Right atrium auricular region (tissue), 2 donors: ENCODE measurements at places on chromosomes 4 and X. TPM values are rescaled to one million over a fixed set of nuclear protein-coding genes. Genes with fewer than 3 reads are reported as not detected.

DNA sequence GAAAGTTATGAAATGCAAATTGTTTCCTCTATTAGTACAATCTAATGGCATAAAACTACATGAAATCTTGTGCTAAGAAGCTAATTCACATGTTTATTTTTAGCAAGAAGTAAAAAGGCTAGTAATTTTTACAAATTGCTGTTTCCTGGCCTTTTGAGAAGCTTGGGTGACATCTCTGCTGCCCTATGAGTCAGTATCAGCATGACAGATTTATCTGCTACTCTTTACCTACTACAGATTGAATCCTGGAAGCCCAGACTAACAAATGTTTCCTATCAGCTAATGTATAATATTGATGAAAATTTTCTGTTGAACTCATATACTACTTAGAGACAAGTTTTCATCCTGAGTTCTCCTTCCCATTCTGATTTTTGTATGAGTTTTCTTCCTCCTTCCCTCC lies 232.4 kb downstream of the DCTD start:
- H3K36me3 ChIP-seq: no peaks in the 10 kb centered on the region
- DNase-seq: no peak
- no peak overlapping the region for H3K27ac ChIP-seq
- H3K4me3 ChIP-seq: no peak overlapping the region

- H3K27ac ChIP-seq: no peak overlapping the region
- no peaks in the 10 kb centered on the region for H3K36me3 ChIP-seq
- H3K4me1 ChIP-seq: no peaks in the 10 kb centered on the region
Observed at GRCh38 chrX:110359273-110359672, 625 bp downstream of the RTL9 start.

DNA sequence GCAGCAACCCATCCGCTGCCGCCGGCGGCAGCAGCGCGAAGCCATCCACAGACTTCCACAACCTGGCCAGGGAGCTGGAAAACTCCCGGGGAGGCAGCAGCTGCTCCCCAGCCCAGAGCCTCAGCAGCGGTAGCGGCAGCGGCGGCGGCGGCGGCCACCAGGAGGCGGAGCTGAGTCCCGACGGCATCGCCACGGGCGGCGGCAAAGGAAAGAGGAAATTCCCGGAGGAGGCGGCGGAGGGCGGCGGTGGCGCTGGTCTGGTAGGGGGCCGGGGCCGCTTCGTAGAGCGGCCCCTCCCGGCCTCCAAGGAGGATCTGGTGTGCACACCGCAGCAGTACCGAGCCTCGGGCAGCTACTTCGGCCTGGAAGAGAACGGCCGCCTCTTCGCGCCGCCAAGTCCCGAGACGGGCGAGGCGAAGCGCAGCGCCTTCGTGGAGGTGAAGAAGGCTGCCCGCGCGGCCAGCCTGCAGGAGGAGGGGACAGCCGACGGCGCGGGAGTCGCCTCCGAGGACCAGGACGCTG lies 4.9 kb downstream of the PRDM8 start:
- peaks cover 8% of the 10 kb centered on the region for H3K27me3 ChIP-seq
- H3K4me3 ChIP-seq: peak overlapping the region; percentile 58

GRCh38 chr4:127856813-127857447 lies 23.8 kb upstream of the PLK4 start:
- H3K4me3 ChIP-seq: no peak overlapping the region
- no peaks in the 10 kb centered on the region for H3K36me3 ChIP-seq
- no peaks in the 10 kb centered on the region for H3K27me3 ChIP-seq
- no peak overlapping the region for H3K27ac ChIP-seq
- DNase-seq: no peak

DNA sequence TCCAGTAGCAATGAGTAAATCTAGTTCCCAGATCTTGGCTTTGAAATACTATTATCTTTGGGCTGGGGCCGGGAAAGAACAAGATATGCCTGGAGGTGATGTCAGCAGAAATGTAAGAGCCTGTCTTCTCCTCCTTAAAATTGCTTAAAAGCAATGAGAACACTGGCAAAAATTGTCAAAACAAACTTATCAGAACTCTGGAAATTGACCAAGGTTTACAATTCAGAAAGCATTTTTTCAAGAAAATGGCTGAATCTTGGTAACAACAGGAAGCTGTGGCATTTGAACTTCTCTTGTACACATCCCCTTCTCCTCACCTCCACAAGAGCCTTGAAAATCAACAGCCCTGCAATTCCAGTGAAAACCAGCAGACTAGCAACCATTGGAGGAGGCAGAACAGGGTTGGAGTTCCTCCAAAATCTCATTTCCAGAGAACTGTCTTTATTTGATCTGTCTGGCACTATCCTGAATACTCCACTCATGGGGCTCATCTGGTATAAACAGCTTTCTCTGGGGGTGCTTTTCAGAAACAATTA lies 13.5 kb downstream of the TIMP1 start:
- no peak overlapping the region for H3K4me3 ChIP-seq
- no peak for DNase-seq
- peak overlapping the region; percentile 33 for H3K27ac ChIP-seq
- H3K36me3 ChIP-seq: no peaks in the 10 kb centered on the region
- H3K4me1 ChIP-seq: no peaks in the 10 kb centered on the region

DNA sequence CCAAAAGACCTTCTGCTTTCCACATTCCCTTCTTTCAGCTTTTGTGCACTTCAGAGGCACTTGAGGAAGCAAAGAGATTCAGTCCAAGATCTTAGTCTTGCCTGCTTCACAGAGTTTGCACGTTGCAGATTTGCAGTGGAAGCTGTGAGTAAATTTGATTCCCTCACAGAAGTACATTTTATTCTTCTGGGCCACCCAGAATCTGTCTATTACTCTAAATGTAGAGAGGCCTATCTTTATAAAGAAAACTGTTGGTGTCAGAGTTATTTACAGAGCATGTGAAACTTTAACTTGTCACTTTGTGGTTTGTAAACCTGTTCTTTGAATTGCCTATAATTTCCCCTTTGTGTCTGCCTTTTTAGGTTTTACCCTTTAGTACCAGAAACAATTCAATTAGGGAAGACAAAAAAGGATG lies 15.5 kb downstream of the SPRY1 start:
- H3K4me3 ChIP-seq: no peak overlapping the region
- peaks cover 1% of the 10 kb centered on the region for H3K4me1 ChIP-seq
- H3K36me3 ChIP-seq: peaks cover 8% of the 10 kb centered on the region

DNA sequence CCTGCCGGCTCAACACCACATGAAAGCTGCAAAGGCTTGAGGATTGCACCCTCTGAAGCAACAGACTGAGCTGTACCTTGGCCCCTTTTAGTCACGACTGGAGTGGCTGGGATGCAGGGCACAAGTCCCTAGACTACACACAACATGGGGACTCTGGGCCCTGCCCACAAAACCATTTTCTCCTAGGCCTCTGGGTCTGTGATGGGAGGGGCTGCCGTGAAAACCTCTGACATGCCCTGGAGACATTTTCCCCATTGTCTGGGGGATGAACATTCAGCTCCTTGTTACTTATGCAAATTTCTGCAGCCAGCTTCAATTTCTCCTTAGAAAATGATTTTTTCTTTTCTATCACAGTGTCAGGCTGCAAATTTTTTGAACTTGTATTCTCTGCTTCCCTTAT lies 123.5 kb upstream of the SMARCAD1 start:
- H3K4me3 ChIP-seq: no peak overlapping the region
- no peaks in the 10 kb centered on the region for H3K36me3 ChIP-seq
- no peaks in the 10 kb centered on the region for H3K27me3 ChIP-seq
- no peak for DNase-seq

DNA sequence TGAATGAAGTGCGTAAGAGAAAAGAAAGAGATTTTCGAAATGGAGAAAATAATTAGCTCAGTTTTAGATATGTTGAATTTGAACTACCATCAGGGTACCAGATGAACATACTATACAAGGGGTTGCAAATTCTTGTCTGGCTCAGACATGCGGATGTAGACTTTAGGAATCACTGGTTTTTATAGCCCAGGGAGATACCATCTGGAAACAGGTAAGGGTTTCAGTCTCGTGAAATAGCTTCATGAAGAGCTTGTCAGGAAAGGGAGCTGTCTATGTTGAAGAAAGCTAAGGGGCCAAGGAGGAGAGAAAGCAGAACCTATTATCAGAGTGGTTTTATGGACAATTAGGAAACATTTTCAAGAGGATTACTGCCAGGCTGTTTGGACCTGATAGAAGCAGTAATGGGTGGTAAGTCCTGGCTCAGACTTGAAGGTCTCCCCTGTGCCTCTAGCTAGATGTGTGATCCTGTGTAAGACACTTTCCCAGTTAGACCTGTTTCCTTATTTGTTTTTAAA lies 6.7 kb downstream of the RAB9A start:
- no peak overlapping the region for H3K4me3 ChIP-seq
- peaks cover 45% of the 10 kb centered on the region for H3K4me1 ChIP-seq
- H3K27me3 ChIP-seq: no peaks in the 10 kb centered on the region
- H3K36me3 ChIP-seq: no peaks in the 10 kb centered on the region
- no peak for DNase-seq
- no peak overlapping the region for H3K27ac ChIP-seq

CT45A10 gene
- not detected for total RNA-seq

ZIC3 gene
- total RNA-seq: not detected

APBB2 gene
- total RNA-seq: 75.3 TPM

TLR10 gene
- total RNA-seq: not detected

CCKAR gene
- total RNA-seq: not detected

ZNF711 gene
- total RNA-seq: 3.7 TPM
